ENCODE measurements at places on chromosomes 2 and 18.

- DNase-seq = no peak
Measured at GRCh38 chr2:99801327-99801901, 311.6 kb upstream of the REV1 start.

DNA sequence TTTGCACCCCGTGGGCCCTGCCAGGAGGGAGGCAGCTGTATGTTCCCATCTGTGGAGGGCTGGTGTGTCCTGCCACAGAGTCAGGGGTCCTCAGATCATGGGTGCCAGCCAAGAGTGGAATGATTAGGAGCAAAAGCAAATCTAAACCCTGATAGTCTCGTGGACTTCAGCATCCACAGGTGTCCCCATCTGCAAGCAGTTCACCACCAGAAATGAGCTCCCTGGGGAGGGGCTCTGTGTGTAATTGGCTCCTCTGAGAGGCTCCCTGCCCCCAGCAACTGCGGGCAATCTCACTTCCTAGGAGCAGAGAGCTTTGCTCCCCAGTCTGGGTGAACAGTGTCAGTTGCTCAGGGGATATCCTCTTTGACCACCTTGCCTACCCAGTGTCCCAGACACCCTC, 78.1 kb downstream of the HNRNPLL start:
- no peak for DNase-seq

DNA sequence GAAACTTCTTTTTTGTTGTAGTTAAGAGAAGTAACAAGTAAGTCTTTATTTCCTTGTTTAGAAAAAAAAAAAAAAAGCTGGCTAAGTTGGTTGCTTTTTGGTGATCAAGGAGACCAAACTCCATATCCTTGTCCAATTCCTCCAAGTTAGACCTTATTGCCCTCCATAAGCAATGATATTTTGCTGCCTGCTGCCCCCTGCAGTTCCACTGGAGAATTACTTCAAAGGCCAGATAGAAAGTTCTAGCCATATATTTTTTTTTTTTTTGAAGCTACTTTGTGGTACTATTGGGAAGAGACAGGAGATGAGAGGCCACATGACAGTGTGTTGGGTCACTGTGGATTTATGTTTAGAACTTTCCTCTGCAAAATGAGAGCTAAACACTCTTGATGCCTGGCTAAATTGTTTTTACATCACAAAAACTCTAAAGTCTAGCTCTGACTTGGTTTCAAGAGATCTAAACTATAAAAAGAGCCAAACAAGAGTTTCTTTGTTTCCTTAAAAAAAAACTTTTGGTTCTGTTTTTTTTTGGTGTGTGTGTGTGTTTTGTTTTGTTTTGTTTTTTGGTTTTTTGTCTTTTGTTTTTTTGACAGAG, 80.7 kb upstream of the RASGRP3 start:
- DNase-seq = peak; percentile 28

DNA sequence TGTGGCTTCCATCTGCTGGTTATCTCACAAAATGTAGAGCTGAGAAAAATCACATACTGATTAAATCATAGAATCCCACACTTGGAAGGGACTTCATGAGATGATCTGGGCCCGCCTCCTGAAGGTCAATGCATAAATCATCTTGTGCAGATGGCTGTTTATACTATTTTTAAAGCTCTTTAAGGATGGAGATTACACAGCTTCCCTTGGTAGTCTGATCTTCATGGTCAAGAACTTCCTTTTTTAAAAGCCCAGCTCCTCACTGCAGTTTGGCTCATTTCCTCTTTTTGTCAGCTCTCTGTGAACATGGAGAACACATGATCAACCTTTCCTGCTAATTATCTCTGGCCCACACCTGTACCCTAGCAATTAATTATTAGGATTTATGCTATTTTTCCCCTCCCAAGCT, 25.9 kb downstream of the GCG start:
- DNase-seq = no peak

GRCh38 chr18:40235836-40236235, 1719.2 kb upstream of the PIK3C3 start:
- DNase-seq = no peak

DNA sequence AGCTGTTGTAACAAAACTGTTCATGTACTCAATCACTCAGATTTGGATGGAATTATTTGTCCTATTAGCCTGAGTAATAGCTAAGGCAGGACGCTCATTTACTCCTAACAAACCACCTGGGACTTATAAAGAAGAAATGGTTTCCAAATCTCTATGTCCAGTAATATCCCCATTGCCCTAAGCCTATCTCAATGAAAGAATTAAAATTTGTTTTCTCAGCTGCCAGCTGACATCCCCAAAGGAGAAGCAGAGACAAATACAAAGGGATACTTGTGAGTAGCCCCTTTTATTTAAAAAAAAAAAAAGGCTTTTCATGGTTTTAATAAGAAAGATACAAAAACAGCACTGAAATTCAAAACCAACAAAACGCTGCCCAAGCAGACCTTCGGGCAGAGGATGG, 211.4 kb upstream of the PARD3B start:
- DNase-seq = no peak

DNA sequence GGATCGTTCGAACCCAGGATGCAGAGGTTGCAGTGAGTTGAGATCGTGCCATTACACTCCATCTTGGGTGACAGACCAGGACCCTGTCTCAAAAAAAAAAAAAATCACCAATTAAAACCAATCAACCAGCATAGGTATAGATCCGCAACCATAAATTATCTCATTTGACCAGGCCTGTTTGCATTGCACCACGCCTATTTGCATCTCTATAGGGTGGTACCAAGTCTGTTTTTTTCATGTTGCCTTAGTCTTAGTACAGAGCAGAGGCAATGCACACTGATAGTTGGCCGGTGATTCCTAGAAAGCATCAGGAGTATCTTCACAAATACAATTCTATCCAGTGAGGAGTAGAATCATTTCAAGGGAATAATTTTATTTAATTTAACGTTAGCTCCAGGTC, 9.3 kb upstream of the NPC1 start:
- DNase-seq = no peak

- no peak for DNase-seq
Measured at GRCh38 chr2:114642166-114642770, 199.8 kb downstream of the DPP10 start.

- no peak for DNase-seq
Measured at GRCh38 chr2:96683972-96684820, 41.6 kb downstream of the FER1L5 start.

GRCh38 chr2:232315923-232316299, 62.6 kb upstream of the ALPP start:
- no peak for DNase-seq

DNA sequence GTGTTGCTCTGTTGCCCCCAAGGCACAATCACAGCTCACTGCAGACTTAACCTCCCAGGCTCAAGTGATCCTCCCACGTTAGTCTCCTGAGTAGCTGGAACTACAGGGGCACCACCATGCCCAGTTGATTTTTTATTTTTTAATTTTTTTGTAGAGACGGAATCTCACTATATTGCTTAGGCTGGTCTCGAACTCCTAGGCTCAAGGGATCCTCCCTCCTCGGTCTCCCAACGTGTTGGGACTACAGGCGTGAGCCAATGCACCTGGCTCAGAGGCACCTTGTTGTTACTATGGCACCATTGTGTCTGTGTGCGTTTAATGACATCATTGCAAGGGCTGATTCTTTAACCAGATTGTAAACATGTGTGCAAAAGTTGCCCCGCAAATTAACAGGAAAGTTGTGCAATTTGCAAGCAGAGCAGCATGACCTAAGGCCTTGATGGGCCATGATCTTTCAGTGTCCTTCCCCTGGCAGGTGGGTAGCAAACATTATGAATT, 22.6 kb downstream of the TCF23 start:
- DNase-seq = no peak

- peak; percentile 4 for DNase-seq
Measured at GRCh38 chr2:172985139-172985892, 90.3 kb upstream of the MAP3K20 start.

DNA sequence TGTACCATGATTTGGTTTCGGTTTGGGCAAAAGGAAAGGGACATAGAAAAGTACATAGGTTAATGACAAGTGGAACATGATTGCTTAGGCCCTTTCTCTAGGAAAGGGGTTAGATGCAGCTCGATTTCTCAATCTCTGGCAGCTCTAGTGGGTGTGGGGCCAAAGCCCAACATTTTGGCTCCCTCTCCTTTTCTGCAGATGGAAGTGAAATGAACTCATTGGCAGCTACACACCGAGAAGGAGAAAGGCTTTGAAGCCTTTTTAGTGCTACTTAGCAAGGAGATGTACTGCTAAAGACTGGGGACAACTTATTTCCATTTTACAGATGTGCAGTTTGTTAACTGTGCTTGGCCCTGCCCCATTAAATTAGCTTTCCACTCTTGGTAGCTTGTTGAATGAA, 93.8 kb downstream of the LYPD6B start:
- no peak for DNase-seq

DNA sequence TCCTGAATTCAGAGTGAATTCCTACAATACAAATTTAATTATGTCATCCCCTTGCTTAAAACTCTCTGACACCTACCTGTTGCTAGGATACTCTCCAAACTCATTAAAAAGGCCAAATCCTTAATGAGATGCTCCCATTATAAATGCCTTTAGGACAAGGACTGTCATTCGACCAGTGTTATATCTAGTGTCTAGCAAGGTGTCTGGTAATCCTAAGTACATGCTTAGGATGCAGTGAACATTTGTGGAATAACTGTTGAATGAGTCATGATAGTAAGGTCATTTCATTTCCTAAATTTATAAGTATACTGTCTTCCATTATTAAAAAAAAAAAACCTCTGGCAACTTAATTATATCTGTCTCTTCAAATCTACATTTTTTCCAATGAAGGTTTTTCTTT, 588.9 kb upstream of the NRXN1 start:
- no peak for DNase-seq

All from HCT116 (cell line).